ENCODE measurements at places on chromosomes 13 and 19.

DNA sequence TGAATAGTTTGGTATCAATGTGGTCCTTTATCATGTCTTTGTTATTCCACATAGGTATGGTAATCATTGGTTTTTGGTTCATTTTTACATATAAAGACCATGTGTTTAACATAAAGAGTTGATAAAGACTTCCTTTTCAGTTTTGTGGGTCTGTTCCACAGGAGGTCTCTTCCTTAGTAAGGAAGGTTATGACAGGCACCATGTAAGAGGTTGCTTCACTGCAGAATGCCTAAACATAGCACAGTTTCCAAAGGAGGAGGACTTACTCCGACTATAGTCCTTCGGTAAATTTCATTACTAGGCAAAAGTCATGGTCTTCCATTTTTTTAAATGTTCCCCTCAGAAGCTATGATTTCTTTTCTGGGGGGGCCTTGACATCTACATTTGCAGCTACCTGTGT, 27.1 kb upstream of the PCDH17 start:
- DNase-seq, result no peak

GRCh38 chr13:110068176-110068473, 238.8 kb downstream of the COL4A1 start:
- no peak for DNase-seq

DNA sequence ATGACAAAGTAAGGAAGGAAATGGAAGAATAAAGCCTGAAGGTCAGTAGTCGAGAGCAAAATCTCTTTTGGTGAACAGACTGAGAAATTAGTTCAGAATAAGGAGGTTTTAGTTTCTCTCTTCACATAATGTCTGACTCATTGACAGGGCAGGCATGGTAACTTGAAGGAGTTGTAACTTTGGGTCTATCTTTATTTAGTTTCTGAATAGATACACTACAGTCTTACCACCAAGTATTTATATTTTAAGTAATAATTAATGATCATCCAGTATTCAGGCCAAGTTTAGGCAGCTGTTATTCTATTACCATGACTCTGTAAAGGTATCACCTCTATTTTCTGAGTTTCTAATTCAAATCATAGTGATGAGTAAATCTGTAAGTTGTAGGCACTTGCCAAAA, 219.9 kb downstream of the SPRY2 start:
- no peak for DNase-seq

- no peak for DNase-seq
These were observed 1198.2 kb upstream of the PCDH20 start for GRCh38 chr13:62613819-62614218.

DNA sequence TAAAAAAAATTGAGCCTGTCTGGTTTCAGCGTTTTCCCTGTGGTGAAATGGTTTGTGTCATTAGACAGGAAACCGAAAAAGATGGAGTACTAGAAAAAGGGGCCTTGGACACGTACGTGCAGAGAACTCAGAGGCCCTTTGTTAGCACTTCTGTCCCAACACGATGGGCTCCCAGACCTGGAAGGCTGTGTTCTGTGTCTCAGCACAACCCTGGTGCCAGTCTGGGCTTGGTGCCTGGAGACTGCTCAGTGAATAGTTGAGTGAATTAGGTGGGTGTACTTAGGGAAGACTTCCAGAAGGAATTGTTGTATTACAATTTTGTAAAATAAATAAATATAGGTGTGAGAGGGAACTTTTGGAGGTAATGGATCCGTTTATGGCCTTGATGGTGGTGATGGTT, 8.7 kb downstream of the ZNF71 start:
- no peak for DNase-seq

DNA sequence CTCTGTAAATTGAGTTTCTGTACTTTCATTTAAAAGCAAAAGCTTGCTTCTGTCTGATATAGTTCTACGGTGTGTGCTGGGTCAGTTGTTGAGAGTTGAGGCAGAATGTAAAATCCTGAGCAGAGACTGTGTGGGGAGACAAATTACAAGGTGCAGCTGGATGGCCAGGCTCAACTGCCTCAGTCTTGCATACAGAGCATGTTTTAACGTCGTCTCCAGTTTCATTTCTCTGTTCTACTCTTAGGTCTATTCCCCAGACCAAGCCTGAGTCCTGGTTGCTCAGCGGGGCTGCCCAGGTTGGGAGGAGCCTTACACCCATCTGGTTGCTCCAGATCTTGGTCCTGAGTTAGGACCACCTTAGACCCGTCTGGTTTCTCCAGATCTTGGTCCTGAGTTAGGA, 54.4 kb upstream of the MEDAG start:
- DNase-seq, result no peak

DNA sequence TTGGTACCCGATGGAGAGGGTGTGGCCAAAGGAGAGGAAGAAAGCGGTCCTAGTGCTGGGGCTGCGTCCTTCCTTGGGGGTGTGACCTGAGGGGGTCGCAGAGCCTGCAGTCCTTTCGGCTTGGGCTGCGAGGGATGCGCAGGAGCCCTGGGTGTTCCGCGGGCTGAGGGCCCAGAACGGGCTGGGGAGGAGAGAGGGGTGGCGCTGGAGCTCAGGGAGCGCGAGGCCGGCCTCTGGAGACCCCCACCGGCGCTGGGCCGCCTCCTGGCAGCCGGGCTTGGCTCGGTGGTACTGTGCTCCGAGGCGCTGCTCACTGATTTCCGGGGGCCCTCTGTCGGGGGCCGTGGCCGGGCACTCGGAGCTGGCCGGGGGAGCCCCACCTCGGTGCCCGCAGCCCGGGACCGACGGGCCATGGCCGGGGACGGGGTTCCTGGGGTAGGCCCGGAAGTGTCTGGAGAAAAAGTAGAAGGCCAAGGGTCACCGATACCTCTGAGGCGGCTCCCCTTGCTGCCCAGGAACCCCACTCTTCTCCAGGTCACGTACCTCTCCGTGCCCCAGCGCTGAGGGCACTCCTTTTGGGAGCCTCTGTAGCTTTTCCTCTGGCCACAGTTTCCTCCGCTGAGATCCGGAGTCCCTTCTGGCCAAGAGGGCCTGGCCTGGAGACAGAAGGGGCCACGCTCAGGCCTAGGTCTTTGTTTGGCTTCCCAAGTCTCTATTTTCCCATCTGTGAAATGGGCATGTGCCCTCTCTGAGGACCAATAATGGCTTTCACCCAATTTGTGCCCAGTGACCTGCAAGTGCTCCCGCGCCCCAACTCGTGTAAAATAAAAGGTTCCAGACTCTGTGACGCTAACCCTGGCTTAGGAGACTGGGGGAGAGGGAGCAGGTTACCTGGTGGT, 1.6 kb downstream of the PRR36 start:
- no peak for DNase-seq

GRCh38 chr13:93614776-93615175, 388.2 kb downstream of the GPC6 start:
- no peak for DNase-seq

GRCh38 chr13:97434397-97435201, 630 bp downstream of the RAP2A start:
- peak; percentile 37 for DNase-seq

DNA sequence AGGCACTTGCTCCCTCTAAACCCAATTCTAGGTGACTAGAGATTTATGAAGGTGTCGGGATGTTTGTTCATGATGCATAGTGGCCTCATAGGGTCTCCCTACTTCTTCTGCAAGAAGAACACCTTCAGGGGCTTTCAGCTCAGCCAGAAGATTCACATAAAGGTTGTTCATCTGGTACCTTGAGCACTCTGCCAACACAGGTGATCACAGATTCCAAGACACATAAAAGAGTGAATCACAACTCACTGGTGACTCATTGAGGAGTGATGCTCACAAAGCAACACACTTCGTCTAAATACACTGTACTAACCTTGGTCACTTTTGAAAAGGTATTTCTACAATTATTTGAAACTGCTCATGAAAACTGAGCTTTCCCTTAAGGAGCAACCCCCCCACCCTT, 6.8 kb upstream of the ZNF324 start:
- no peak for DNase-seq

GRCh38 chr13:18996221-18996620, 185.4 kb downstream of the TUBA3C start:
- no peak for DNase-seq

GRCh38 chr19:3656073-3656746, 29.6 kb upstream of the CACTIN start:
- DNase-seq, result no peak

DNA sequence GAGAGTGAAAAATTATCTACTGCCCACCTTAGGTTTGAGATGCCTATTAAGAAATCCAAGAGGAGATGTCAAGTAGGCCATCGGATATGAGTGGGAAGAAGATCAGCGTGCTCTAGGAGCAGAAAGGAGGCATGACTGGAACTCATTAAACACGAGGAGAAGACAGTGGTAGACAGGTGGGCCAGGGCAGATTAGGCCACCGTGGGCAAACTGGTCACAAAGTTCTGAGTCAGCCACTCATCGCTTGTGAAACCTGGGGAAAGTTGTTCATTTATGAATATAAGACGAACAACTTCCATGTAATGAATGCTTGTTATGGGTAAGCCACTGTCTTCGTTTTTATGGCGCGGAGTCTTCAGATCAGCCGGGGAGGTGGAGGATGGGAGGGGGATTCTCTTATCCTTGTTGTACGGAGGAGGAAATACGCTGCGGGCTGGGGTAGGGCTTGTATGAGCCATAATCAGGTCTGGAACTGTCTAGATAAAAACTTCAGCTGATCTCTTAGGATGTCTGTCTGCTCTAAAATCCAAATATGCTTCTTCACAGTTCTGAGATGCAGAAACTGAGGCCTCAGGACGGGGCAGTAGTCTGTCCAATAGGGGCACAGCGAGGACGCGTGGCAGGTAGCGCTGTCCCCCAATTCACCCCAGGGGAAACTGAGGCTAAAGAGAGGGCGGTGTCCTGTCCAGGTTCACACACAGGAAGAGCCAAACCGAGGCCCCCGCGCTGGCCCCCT, 1.1 kb upstream of the ZNF444 start:
- DNase-seq, result peak; percentile 34

DNA sequence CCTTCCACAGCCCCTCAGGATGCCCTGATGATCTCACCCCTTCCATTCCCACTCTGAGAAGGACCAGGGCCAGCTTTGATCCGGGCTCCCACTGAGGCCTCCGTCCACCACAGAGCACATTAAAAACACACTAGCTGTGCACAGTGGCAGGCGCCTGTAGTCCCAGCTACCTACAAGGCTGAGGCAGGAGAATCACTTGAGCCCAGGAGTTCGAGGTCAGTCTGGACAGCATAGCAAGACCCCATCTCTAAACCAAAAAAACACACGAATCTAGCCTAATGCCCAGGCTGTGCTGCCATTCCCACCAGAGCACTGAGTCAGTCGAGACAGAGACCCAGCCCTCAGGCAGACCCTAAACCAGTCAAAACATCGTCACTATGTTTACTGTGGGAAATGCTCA, 14.1 kb downstream of the RFX1 start:
- DNase-seq, result no peak

DNA sequence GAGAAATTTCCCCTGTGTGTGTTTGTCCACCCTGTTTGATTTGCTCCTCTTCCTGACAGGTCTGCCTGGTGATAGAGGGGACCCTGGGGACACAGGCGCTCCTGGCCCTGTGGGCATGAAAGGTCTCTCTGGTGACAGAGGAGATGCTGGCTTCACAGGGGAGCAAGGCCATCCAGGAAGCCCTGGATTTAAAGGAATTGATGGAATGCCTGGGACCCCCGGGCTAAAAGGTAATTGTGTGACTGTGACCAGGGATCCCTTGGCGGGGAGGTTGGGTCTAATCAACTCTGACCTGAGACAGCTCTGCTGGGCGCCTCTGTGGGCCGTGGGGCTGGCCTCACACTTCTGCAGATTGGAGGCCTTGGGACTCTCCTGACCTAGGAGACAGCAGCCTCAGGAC, 81.4 kb downstream of the RAB20 start:
- no peak for DNase-seq

DNA sequence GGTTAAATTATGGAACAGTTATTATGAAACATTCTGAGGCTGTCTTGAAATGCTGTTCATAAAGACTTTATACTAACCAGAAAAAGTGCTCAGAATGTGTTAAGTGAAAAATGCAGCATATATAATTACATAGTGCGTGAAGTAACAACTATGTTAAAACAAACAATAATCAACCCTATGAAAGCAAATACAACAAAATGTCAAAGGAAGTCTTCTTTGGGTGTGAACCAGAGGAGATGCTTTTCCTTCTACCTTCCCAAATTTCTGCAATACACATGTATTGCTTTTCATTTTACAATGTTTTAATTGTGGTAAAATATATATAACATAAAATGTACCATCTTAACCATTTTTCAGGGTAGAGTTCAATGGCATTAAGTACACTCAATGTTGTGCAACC, 45.7 kb downstream of the F2RL3 start:
- DNase-seq, result no peak

GRCh38 chr19:17951157-17951989, 15.5 kb upstream of the KCNN1 start:
- no peak for DNase-seq

DNA sequence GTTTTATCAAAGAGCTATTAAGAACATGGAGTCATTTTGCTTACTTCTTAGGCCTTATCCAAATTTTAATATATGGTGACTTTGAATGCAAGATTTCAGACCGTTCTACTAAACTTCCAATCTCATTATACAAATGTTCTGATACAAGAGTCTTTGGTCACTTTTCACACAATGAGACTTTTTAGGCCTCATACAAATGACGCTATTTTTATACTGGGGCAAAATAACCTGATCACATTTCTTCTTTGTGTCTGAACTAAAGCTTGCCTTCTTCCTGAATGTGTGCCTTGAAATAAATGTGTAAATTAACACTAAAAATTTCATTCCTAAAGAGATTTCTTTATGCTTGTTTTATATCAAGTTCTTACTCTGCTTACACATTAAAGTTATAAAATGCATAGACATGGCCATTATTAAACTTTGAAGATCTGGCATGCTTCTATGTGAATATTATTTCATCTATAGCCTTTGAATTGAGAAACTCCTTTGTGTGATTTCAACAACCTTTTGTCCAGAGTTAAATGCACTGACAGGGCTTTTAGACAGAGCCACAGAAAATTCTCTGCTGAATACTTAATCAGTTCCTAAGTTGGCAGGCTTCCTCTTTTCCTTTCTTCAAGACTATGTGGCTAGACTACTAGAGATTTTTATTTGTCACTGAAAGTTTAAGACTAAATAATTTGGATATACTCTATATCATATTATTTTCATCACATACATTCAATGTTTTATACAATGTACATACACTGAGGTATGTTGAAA, 86.1 kb downstream of the EDNRB start:
- no peak for DNase-seq

- DNase-seq, result no peak
These were observed 5.0 kb downstream of the JAK3 start for GRCh38 chr19:17842663-17843291.

DNA sequence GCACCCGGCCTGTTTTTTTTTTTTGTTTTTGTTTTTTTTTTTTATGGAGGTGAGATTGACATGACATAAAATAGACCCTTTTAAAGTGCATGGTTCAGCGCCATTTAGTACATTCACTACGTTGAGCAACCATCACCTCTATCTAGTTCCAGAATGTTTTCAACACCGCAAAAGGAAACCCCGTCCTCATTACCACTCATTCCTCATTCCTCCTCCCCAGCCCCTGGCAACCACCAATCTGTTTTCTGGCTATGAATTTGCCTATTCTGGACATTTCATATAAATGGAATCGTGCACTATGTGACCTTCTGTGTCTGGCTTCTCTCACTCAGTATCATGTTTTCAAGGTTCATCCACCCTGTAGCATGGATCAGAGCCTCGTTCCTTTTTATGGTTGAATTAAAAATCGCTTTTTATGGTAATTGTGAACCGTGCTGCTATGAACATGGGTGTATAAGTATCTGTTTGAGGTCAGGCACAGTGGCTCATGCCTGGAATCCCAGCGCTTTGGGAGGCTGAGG, 9.9 kb upstream of the ADGRE5 start:
- DNase-seq, result no peak

GRCh38 chr19:5850743-5851293, 431 bp downstream of the FUT3 start:
- peak; percentile 62 for DNase-seq

GRCh38 chr13:102569488-102569887, 27.3 kb upstream of the TPP2 start:
- DNase-seq, result no peak

- no peak for DNase-seq
These were observed 281.3 kb upstream of the SOX21 start for GRCh38 chr13:94993616-94994015.
